ENCODE measurements at places on chromosomes 6 and 20.

- H3K4me1 ChIP-seq: no peaks in the 10 kb centered on the region
- no peak overlapping the region for H3K4me3 ChIP-seq
- H3K36me3 ChIP-seq: no peaks in the 10 kb centered on the region
- no peaks in the 10 kb centered on the region for H3K27me3 ChIP-seq
Measured at GRCh38 chr20:61548069-61548468, 296.0 kb downstream of the CDH4 start.

DNA sequence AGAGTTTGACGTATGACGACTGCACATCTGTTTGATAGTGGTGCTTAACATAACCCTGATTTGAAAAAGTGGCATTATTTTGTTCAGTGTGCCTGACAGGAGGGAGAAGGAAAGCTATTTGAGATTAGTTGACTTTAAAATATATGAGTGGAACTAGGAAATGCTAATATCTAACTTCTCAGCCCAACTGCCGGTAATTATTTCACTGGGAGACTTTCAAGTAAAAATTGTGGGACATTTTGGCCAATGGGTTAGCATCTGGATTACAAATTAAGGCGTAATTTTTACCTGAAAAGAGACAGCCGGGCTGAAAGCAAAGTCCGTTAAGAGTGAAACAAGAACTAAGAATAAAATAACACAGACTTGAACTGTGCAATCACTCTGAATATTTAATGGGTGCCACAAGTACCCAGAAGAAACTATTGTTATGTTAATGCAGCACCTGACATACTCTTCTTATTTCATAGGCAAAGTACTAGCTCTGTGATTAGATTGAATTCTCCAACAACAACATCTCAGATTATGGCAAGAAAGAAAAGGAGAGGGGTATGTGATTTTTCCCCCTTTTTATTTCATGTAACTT lies 2.0 kb downstream of the HEY2 start:
- H3K27ac ChIP-seq: no peak overlapping the region
- H3K36me3 ChIP-seq: no peaks in the 10 kb centered on the region
- H3K27me3 ChIP-seq: peaks cover 50% of the 10 kb centered on the region
- no peak for DNase-seq

DNA sequence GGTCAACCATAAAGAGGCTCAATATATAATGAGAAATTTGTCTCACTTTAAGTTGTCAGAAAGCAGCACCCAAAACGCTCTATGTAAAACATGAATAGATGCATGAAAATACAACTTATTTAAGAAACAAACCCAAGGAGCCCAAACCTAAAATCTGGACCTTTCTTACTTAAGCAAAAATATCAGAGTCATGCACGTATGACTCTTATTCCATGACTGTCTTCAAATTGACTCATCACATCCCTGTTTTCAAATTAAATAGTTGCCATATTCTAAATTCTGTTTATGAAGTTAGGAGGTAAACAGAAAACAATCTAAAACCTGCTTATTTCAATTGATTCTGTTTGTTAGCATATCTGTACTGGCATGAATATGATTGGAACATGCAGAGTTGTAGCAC lies 42.1 kb downstream of the ANKRD6 start:
- peak overlapping the region; percentile 73 for H3K4me3 ChIP-seq
- DNase-seq: no peak
- peaks cover 29% of the 10 kb centered on the region for H3K4me1 ChIP-seq

DNA sequence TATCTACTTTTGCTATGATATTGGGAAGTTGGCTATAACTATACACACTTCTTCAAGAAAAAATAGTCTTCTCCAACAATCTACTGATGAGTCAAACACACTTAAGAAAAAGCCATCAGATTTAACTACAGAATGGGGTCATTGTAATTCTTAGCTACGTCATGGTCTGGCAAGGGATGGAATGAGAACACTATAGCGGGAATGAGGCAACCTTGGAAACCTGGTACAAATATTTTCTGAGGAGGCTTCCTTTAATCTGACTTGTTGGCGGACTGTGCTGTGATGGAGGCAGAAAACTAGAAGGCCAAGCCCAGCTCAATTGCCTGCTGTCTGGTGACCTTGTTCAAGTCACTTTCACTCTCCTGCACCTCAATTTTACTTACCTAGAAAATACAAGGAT lies 586.8 kb upstream of the JAG1 start:
- no peaks in the 10 kb centered on the region for H3K36me3 ChIP-seq
- no peaks in the 10 kb centered on the region for H3K27me3 ChIP-seq
- no peak for DNase-seq
- no peaks in the 10 kb centered on the region for H3K4me1 ChIP-seq

GRCh38 chr6:170135821-170136471 lies 154.9 kb downstream of the DLL1 start:
- H3K27ac ChIP-seq: no peak overlapping the region
- H3K36me3 ChIP-seq: no peaks in the 10 kb centered on the region
- DNase-seq: peak; percentile 17

- H3K27ac ChIP-seq: no peak overlapping the region
- peaks cover 6% of the 10 kb centered on the region for H3K4me1 ChIP-seq
- peaks cover 4% of the 10 kb centered on the region for H3K27me3 ChIP-seq
- no peaks in the 10 kb centered on the region for H3K36me3 ChIP-seq
Measured at GRCh38 chr6:79373880-79374279, 139.4 kb upstream of the HMGN3 start.

DNA sequence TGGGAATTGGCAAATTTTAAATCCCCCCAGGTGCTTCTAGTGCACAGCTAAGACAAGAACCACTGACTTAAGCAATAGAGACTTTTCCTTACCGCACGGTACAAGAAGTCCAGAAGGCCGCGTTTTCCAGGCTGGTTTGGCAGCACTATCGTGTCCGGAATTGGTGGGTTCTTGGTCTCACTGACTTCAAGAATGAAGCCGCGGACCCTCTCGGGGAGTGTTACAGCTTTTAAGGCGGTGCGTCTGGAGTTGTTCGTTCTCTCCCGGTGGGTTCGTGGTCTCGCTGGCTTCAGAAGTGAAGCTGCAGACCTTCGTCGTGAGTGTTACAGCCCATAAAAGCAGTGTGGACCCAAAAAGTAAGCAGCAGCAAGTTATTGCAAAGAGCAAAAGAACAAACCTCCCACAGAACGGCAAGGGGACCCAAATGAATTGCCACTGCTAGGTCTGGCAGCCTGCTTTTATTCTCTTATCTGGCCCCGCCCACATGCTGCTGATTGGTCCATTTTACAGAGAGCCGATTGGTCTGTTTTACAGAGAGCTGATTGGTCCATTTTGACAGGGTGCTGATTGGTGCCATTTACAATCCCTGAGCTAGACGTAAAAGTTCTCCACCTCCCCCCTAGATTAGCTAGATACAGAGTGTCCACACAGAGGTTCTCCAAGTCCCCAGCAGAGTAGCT lies 264.5 kb downstream of the PREX1 start:
- no peak overlapping the region for H3K4me3 ChIP-seq
- no peaks in the 10 kb centered on the region for H3K4me1 ChIP-seq
- DNase-seq: no peak

- peaks cover 5% of the 10 kb centered on the region for H3K4me1 ChIP-seq
- DNase-seq: no peak
- H3K4me3 ChIP-seq: no peak overlapping the region
- H3K27me3 ChIP-seq: no peaks in the 10 kb centered on the region
- peaks cover 62% of the 10 kb centered on the region for H3K36me3 ChIP-seq
Measured at GRCh38 chr6:154206996-154207395, 149.6 kb downstream of the IPCEF1 start.

GRCh38 chr6:127775371-127775770 lies 125.5 kb downstream of the THEMIS start:
- H3K4me1 ChIP-seq: peaks cover 21% of the 10 kb centered on the region
- DNase-seq: no peak
- H3K4me3 ChIP-seq: no peak overlapping the region

- no peak overlapping the region for H3K4me3 ChIP-seq
- H3K27me3 ChIP-seq: peaks cover 4% of the 10 kb centered on the region
- H3K36me3 ChIP-seq: no peaks in the 10 kb centered on the region
Measured at GRCh38 chr20:8272766-8273165, 140.7 kb downstream of the PLCB1 start.

GRCh38 chr6:137588472-137588871 lies 94.3 kb upstream of the OLIG3 start:
- DNase-seq: no peak
- H3K4me1 ChIP-seq: peaks cover 8% of the 10 kb centered on the region
- no peak overlapping the region for H3K27ac ChIP-seq
- H3K36me3 ChIP-seq: peaks cover 5% of the 10 kb centered on the region
- no peak overlapping the region for H3K4me3 ChIP-seq

DNA sequence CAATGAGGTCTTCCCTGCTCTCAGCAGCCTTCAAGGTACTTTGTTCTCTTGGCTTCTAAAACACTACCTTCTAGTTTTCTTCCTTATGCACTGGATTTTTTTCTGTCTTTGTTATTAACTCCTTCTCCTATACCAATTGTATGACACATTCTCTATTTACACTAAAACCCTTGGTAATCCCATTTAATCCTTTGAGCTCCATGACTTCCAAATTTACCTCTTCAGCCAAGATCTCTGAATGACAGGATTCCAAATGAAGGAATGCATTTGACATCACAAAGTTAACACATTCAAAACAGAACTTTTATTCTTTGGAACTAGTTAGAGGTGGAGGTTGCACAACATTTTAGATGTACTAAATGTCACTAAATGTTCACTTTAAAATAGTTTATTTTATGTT lies 86.6 kb upstream of the SAMD5 start:
- no peak overlapping the region for H3K27ac ChIP-seq
- no peaks in the 10 kb centered on the region for H3K36me3 ChIP-seq
- H3K27me3 ChIP-seq: peaks cover 3% of the 10 kb centered on the region
- H3K4me1 ChIP-seq: no peaks in the 10 kb centered on the region
- DNase-seq: no peak

- no peaks in the 10 kb centered on the region for H3K4me1 ChIP-seq
- H3K27me3 ChIP-seq: no peaks in the 10 kb centered on the region
- H3K4me3 ChIP-seq: no peak overlapping the region
- H3K36me3 ChIP-seq: peaks cover 2% of the 10 kb centered on the region
- DNase-seq: no peak
Measured at GRCh38 chr6:162056745-162057144, 670.8 kb downstream of the PRKN start.

DNA sequence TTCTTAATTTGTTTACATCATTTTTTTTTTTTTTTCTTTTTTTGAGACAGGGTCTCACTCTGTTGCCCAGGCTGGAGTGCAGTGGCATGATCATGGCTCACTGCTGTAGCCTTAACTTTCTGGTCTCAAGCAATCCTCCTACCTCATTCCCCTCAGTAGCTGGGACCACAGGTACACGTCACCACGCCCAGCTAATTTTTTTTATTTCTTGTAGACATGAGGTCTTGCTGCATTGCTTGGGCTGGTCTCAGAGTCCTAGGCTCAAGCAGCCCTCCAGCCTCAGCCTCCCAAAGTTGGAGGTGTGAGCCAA lies 30.3 kb downstream of the RPF2 start:
- no peaks in the 10 kb centered on the region for H3K27me3 ChIP-seq
- H3K4me1 ChIP-seq: peaks cover 8% of the 10 kb centered on the region
- peaks cover 28% of the 10 kb centered on the region for H3K36me3 ChIP-seq

DNA sequence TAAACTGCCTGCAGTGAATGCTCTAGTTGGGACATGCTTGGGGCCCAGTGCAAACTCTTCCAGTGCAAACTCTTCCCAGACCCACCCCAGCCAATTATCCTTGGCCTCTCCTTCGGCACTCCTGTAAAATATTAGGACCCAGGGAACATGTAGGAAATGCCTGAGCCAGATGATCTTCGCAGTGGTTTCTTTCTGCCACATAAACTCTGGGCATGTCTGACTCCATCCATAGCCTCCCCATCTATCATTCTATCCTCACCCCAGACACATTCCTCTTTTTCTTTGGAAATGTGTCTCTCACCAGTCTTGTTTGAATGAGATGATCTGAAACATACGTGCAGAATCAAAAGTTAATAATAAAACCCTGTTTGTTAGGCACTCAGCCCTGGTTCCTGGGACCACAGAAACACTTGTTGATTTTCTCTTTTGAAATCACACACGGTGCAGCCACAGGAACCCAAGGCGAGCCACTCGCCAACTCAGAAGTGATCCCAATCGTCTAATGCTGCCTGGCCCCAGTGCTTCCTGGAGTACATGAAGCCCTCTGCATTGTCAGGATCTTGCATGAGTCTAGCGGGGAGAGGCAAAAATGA lies 108.9 kb upstream of the CST7 start:
- H3K36me3 ChIP-seq: no peaks in the 10 kb centered on the region
- no peak for DNase-seq
- no peaks in the 10 kb centered on the region for H3K4me1 ChIP-seq

DNA sequence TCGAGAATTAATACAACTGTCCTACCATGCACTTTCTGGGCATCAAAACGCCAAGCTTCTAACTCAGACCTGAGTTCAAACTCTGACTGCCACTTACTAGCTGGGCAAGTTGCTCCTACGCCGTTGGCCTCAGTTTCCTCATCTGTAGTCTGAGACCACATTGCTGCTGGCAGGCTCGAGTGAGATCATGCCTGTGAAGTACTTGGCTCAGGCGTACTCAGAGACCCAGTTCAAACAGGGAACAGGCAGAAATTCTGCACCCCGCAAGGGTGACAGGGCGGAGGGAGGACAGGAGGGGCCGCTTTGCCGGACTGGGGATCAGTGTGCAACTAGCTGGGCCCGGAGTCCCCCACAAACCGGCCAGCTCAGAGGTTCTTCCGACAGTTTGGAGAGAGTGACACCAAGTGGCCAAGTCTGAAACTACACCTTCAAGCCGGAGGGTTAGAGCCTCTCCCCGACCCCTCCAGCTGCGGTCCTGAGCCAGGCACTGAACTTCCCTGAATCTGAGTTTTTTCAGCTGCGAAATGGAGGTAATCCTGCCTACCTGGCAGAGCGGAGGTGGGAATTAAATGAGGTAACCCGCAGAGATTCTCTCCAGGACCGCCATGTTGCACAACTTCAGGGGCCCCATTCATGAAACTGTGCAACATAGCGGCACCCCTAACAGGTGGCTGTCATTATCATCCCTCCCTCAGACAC lies 46.0 kb upstream of the PTPN1 start:
- peak overlapping the region; percentile 28 for H3K4me3 ChIP-seq
- H3K27me3 ChIP-seq: peaks cover 3% of the 10 kb centered on the region
- no peak overlapping the region for H3K27ac ChIP-seq
- H3K36me3 ChIP-seq: peaks cover 2% of the 10 kb centered on the region
- DNase-seq: peak; percentile 70
- peaks cover 20% of the 10 kb centered on the region for H3K4me1 ChIP-seq

DNA sequence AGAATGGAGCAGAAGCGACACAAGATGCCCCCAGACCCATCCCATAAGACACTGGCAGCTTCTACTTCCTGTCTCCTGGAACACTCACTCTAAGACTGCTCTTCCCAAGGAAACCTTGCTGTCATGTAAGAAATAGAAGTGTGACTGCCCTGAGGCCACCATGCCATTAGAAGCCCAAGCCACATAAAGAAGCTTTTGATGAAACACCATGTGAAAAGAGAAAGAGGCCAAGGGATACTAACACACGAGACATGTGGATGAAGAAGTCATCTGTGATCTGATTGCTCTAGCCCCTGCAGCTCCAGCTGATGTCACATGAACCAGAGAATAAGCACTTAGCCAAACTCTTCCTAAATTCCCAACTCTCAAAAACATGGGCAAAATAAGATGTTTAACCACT lies 117.9 kb upstream of the PCSK2 start:
- no peaks in the 10 kb centered on the region for H3K4me1 ChIP-seq
- no peak for DNase-seq
- H3K36me3 ChIP-seq: no peaks in the 10 kb centered on the region
- H3K27me3 ChIP-seq: no peaks in the 10 kb centered on the region
- H3K27ac ChIP-seq: no peak overlapping the region

All from activated naive CD8-positive, alpha-beta T cell treated with anti-CD3 and anti-CD28 coated beads, Interleukin-2, amount 10 ng/mL, durations not matched to agents 7 days and 5 days (primary cell).